ENCODE measurements at places on chromosomes 12 and 14.

- DNase-seq = no peak
Observed at GRCh38 chr14:60356906-60357550, 108.0 kb downstream of the PPM1A start.

GRCh38 chr12:52518574-52519386 is 1.4 kb downstream of the KRT5 start:
- no peak for DNase-seq

GRCh38 chr14:100037353-100037752 is 27.9 kb upstream of the EVL start:
- DNase-seq = no peak

DNA sequence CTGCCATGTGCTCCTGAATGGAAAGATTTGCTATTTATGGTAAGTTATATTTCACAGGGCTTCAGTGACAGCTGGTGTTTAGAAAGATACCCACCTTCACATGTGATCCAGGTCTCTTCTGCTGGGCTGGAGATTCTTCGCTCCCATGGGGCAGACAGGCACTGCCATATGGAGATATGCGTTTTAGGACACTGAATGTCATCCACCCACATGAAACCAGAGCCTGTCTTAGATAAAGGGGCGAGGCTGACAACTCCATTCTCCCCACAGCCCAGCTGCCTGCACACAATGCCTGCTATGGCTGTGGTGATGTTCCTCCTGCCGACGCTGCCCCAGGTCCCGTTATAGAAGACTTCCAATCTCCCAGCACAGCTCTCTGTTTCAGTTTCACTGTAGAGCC is 69.4 kb downstream of the ACSM4 start:
- peak; percentile 21 for DNase-seq

DNA sequence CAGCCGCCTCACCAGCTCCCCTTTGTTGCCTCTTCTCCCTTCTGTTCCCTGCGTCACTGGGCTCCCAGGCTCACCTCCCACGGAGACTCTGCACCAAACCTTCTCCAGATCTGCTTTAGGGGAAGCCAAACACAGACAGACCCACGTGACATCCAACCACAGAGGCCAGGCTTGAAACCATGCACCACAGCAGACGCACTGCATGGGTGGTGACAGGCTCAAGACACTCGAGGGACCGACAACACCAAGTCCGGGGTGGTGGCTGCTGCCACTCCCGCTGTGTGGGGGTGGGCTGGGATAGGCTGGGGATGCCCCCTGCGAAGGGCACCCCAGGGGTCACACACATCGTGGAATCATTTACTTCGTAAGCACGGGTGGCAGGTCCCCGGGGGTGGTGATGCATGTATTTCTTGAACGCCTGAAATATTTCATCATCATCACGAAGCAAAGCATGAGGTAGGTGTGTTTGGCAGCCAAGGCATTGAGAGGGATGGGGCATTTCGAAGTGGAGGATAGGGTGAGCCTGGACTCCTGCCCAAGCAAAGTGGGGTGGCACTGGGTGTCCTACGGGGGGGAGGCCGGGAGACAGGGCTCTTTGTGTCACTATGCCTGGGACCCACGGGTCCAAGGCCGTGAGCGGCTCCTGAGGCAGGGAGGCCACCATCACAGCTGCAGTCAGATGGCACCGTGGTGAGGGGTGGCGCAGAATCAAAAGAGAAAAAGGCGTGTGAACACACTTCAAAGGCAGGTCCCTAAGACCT is 66.8 kb upstream of the RFLNA start:
- DNase-seq = no peak

GRCh38 chr12:27008081-27008480 is 6.1 kb downstream of the TM7SF3 start:
- DNase-seq = no peak

- peak; percentile 96 for DNase-seq
Observed at GRCh38 chr14:23306412-23307145, at the start of gene BCL2L2. TSS of gene BCL2L2 (plus strand) at chr14:23306833. CDS start at chr14:23307768, 935 bp downstream.

DNA sequence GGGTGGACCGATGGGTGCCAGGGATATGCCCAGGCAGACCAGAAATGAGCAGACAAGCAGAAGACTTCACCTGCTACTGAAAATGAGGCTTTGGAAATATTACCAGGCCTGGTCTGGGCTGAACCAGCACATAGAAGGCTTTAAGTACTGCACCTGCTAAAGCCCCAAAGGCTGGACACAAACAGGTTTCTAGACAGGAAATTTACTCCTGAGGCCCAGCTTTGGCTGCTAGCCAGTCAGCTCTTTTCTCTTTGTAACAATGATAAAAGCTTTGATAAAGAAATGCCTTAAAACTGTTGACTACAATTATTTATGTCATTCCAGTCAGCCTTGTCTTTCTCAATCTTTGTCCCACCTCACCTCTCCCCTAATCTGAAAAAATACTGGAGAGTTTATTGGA is 228.9 kb upstream of the EGLN3 start:
- DNase-seq = no peak

- DNase-seq = no peak
Observed at GRCh38 chr14:99889268-99889667, 96.1 kb downstream of the EML1 start.
